ENCODE measurements at places on chromosomes 7 and 10.
A peak's percentile ranks its signal among the peaks of the same experiment; 100 is the strongest.

GRCh38 chr7:620885-621284, 101.2 kb upstream of the PDGFA start:
- DNase-seq = no peak

GRCh38 chr10:73969224-73969841, 28.6 kb upstream of the VCL start:
- no peak for DNase-seq

- no peak for DNase-seq
These were observed 562.9 kb upstream of the TPK1 start for GRCh38 chr7:145398758-145399157.

DNA sequence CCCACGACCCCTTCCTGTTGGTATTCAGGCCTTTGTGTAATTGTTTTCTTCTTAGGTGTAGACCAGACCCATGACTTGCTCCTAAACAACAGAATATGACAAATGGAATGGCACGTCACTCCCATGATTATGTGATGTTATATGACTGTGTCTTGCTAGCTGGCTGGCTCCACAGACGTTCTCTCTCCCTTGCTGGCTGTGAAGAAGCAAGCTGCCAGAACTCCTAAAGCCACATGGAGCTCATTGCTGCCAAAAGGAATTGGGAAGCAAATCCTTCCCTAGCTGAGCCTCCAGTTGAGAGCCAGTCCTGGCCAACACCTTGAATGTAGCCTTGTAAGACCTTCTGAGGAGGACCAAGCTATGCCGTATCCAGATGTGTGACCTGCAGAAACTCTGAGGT, 74.2 kb downstream of the RAB18 start:
- no peak for DNase-seq

DNA sequence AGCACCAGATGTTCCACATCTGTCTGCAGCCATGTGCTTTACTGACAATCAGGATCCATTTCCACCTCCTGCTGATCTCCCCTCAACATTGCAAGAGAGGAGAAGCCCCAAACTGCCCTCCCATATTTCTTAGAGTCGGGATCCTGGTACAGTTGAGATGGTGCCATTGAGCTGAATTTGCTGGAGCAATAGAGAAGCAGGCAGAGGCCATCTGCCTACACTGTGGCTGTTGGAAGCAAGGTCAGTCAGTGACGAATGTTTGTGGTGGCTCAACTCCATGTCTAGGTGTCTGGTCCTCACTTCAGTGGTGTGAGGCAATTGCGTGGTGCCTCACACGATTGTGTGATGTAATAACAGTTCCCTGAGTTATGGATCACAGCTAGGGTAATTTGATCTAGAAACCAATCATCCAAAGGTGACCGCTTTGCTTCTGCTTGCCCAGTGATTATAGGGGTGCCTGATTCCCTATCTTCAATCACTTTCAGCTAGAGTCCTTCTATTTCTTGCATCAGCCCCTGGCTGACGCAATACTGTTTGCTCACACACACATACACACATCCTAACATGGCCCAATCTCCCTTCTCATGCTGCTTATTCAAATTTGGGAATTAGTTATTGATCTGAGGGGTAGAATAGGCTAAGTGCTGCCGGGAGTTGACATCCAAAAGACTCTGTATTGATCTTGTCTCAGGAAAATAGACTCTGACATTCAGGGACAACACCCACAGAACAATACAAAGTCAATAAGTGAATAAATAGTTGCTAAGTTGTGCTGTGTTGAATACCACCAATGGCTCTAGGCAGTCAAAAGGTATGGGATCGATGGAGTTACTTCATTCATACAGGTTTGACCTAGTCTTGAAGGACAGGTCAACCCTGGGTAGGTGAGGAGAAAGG, 46.1 kb upstream of the SLC35B4 start:
- no peak for DNase-seq

DNA sequence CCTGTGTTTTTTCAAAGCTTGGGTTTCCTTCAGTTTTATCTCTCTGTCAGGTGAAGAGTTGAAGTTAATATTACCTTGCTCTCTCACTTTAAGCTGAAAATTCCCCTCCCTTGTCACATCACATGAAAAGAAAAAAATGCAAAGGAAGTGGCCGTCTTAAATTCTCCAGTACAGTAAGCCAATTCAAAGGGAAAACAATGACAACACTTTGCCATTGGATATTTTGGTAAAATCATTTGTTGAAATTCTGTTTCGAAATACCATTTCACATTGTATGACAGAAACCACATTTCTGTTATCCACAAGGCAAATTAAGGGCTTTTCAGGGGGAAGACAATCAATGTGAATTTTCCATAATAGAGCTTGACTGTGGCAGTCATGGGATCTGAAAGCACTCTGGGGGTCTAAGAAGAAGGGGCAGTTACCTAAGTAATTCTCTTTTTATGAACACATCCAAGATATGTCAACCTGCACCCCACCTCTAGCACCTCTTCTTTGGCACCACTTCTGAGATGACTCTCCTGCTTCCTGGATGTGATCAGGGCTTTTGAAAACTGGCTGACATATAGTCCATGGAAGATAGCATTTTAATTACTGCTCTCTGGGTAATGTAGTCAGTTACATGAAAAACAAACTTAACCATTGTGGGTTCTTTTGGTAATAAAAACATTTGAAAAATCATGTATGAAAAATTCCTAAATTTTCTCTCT, 63.8 kb downstream of the ENTPD1 start:
- DNase-seq = no peak

DNA sequence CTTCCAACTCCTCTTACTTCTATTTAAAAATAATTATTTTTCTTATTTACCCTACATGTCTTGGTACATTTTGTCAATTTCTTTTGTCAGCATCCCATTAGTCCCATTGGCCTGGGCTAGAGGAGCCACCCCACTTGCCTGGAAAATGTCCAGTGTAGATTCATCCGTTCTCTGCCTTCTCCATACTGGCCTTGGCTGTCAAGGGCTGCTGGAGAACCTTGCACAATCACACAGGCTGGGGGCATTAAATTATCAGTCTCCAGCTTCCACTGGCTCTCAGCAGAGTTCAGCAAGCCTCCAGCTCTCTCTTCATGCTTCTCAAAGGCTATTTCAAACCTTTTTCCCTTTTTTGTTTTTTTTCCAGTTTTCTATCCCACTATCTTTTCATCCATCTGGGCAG, 13.8 kb upstream of the ZCCHC24 start:
- DNase-seq = no peak

GRCh38 chr7:51290304-51290637, 26.3 kb downstream of the COBL start:
- DNase-seq = no peak

- no peak for DNase-seq
These were observed 16.5 kb downstream of the AIFM2 start for GRCh38 chr10:70115948-70116682.

- DNase-seq = no peak
These were observed 148.6 kb upstream of the SVIL start for GRCh38 chr10:29783201-29783947.

GRCh38 chr7:149804106-149804505, 30.7 kb upstream of the ZNF467 start:
- DNase-seq = no peak

GRCh38 chr10:33303988-33304387, 30.5 kb downstream of the NRP1 start:
- no peak for DNase-seq

GRCh38 chr7:140003913-140004382, 58.8 kb downstream of the PARP12 start:
- DNase-seq = no peak

- DNase-seq = no peak
These were observed 152.4 kb upstream of the ADCY1 start for GRCh38 chr7:45421806-45422205.

GRCh38 chr7:195010-195829, 2.8 kb downstream of the FAM20C start:
- no peak for DNase-seq

DNA sequence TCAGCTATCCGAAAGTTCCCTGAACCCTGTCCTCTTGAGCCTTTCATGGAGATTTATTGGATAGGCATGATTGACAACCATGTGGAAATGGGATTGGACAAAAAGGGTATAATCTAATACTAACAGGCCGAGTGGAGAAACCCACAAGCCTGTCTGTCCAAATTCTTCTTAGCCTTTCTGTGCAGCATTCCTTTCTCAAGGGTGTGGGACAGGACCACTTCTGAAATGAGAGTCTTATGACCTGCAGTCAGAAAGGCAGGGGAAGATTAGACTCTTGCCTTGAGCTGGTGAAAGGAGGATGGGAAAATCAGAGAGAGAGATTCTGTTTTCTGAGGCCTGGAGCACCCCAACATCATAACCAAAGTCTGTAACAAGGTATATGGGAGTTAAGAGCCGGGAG, 85.5 kb downstream of the MAPK8 start:
- no peak for DNase-seq

DNA sequence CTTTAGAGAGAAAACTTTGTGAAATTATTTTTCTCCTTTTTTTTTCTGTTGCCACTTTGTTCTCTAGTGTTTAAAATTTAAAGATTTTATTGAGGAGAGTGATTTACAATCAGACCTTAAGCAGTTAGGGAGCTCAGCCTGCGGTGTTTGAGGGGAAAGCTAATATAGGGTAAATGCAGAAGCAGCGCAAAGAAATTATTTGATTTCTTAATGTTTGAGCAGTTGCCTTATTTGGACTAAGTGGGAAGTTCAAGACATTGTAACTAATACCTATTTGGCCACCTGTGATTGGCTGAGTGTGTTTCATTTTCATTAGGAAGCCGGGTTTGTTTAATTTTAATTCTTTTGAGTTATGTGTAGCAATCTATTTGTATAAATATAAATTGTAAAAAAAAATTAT, 25.3 kb downstream of the WAC start:
- no peak for DNase-seq

DNA sequence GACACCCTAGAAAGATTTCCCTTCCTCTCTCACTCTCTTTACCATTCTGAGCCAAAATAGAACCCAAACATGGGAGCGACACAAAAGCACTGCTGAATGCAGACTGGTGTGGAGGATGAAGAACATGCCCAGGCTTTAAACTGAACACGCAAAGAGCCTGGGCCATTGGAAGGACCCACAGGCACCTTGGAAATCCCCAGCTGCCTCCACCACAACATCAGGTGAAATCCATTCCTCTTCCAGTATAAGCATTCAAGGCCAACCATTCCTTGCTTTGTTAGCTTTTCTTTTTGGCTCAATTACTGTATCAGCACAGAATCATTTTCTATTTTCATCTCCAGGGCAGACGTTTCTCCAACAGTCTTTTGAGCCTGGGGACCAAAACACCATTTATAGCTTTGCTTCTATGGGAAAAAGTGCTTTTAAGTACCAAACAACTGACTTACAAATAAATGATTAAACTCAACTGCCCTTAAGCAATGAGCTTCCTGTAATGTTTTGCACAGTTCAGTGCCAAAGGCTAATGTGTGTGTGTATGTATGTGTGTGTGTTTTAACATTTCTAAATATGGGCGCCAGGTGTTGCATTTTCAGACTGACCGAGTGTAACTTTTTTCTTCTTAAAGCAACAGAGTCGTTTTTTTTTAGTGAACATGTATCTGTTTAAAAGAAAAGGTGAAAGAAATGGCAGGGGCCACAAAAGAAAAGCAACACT, 16.2 kb upstream of the BLNK start:
- DNase-seq = peak; percentile 10

- DNase-seq = no peak
These were observed 1.2 kb downstream of the DNAJC2 start for GRCh38 chr7:103343332-103343731.

DNA sequence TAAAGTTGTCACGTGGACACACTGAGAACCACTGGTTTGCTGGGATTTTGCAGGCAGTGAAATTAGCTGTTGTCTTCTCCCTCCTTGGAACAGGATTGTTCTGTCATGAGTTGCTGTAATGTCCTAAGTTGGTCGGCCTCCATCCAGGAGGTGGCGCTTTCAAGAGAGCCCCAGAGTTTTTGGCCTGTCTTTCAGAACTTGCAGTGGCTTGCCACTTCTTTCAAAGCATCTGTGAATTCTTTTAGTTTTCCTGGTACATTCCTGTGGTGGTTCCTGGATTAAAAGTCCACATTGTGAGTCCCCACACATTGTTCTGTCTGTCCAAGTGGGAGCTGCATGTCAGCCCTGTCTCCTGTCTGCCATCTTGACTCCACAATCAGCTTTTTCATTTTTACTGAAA, 133.8 kb downstream of the PON1 start:
- DNase-seq = no peak

GRCh38 chr7:35280902-35281301, 27.0 kb upstream of the TBX20 start:
- no peak for DNase-seq

DNA sequence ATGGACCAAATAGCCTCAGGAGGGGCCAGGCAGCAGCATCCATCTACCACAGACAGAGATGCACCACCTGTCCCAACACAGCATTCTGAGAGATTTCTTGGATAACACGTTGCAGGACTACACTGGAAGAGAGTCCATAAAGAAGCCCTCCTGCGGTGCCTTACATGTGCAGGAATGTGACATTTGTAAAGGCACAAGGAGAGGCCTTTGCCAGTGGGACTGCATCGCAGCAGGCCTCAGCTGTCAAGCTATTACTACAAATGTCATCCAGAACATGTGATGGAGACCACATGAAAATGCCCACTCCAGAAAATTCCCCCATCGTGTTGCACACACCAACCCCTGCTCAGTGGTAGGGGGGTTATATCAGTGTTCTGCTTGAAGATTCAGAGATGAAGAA, 77.4 kb downstream of the ATXN7L1 start:
- no peak for DNase-seq

DNA sequence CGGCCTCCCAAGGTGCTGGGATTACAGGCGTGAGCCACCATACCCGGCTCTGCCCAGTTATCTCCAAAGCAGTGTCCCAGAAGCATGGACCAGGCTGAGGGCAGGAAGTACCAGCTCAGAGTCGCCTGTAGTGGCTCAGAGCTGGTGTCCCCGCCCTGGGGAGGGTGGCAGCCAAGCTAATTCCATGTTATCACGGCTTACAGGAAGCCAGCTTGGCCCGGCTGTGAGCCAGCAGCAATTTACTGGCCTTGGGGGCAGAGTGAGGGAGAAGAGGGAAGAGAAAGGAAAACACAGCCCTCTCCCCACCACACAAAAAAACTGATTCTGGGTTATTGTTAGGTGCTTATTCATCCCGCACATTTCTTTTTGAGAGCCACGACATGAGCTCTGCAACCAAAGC, 88.1 kb downstream of the HIP1 start:
- DNase-seq = no peak

- no peak for DNase-seq
These were observed 672.7 kb upstream of the FOXK1 start for GRCh38 chr7:4009211-4010060.

DNA sequence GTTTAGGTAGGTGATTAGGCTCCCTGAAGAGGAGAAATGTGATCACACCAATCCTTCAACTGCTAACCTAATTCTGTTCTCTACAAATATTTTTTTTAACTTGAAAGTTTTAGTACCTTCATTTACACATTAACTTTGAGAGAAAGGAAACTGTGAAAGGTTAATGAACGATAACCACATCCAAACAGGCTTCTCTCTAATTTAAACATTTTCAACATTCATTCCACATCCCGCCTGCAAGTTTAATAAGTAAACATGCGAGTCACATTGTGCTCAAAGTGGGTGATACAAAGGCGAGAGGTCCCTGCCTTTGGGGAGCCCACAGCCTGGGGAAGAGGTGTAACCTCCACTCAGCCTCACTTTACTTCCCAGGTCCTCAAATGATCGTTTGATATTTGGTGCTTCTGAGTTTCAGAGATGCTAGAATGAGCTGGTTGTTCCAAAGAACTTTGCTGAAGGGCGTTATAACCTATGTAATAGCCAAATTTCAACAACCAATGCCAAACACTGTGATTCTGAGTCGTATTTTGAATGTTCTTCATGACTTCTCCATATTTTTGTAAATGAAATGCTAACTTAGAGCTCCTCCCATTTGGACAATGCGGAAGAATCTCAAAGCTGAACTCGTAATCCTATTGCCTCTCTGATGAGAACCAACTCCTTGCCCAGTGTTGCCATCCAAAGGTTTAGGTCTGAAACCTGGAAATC, 47.5 kb downstream of the DENND2A start:
- no peak for DNase-seq

- DNase-seq = no peak
These were observed 30.7 kb upstream of the HYCC1 start for GRCh38 chr7:23044581-23044980.
